ENCODE measurements at places on chromosomes 3 and 15.
A peak's percentile ranks its signal among the peaks of the same experiment; 100 is the strongest.

- DNase-seq, result no peak
Measured at GRCh38 chr3:59865351-59865750, 815.5 kb upstream of the CFAP20DC start.

- DNase-seq, result no peak
Measured at GRCh38 chr15:35663956-35664355, 118.0 kb upstream of the DPH6 start.

DNA sequence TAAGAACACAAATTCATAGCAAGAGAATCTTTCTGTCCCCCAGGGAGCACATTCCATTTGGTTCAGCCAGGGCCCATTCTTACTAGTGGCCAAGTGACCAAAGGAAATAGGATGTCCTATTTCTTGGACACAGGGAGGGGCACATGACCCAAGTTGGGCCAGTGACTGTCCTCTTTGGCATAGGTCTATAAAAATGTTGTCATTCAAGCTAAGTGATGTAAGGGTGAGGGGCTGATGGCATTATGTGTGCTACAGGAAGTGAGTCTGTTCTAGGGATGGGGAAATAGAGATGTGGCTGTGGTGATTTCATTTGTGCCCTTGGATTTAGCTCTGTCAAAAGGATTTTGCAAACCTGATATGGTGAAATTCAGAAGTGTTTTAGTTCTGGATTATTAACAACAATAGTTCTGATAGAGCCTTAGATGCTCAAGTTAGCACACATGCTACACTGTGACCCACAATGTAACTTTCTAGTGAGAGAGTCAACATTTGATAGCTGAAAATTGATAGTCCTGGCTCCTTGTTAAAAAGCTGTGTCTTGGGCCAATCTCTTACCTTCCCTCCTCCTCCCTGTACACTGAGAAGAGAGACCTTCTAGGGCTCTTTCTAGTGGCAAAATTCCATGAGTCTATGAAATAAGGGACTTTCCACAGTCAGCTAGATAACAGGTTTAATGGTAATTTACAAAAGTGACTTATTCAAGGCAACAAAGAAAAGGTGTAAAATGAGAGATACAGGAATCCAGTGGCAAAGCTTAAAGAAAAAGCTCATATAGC is 117.2 kb downstream of the THRB start:
- no peak for DNase-seq

DNA sequence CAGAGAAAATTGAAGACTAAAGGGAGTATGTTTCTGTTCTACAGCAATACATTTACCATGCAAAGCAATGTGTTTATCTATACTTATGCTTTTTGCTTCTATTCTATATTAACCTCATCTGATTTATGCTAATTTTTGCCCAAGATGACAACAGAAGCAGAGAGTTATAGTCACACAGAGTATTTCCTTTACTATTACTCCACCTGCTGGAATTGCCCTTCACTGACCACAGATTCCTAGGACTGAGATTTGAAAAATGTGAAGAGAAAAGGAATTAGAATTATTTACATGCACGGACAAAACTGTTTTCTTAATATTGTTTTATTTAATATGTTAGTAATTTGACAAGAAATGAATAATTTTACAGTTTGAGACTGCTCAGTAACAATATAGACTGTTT is 745.6 kb downstream of the VGLL3 start:
- peak; percentile 19 for DNase-seq

DNA sequence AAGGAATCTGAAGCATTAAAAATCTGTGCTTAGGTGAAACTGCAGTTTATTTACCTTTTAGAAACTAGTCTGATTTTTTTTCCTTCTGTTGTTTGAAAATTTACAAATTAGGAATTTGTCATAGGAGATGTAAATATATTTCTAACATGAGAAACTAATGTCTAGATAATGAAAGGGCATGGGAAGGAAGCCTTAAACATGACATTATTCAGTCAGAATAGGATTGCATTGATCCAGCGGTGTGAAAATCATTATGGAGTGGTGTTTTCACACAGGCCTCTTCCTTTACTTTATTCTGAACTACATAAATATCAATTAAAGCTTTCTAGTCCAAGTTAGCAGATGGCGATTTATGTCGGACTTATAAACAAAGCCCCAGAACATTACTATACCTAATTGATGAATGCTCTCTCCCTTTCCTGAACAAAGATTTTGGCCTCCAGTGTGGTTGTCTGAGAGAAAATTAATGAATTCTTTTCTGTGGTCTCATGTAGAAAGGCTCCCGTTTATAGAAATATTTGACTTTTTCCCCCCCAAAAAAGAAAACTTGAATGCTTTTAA is 37.9 kb downstream of the FNDC3B start:
- DNase-seq, result no peak

- no peak for DNase-seq
Measured at GRCh38 chr3:156727519-156728205, 53.3 kb downstream of the TIPARP start.

DNA sequence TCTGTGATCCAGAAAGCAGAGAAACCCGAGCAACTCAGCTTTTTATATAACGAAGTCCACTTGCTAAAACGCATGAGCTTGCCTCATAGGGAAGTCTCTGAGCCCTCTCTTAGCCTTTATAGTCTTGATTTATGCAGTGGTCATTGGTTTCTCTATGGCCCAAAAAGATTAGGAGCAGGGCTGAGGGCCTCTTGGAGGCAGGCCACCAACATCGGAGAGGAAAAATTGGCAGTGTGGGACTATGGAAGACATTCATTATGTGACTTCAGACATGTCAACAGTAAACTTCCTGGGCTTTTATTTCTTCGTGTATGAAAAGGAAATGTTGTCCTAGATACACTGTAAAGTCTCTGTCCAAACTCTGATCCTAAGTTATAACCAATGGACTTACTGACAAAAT is 13.5 kb downstream of the RAB8B start:
- DNase-seq, result no peak

- DNase-seq, result no peak
Measured at GRCh38 chr15:86558252-86558651, 478.6 kb downstream of the AGBL1 start.

DNA sequence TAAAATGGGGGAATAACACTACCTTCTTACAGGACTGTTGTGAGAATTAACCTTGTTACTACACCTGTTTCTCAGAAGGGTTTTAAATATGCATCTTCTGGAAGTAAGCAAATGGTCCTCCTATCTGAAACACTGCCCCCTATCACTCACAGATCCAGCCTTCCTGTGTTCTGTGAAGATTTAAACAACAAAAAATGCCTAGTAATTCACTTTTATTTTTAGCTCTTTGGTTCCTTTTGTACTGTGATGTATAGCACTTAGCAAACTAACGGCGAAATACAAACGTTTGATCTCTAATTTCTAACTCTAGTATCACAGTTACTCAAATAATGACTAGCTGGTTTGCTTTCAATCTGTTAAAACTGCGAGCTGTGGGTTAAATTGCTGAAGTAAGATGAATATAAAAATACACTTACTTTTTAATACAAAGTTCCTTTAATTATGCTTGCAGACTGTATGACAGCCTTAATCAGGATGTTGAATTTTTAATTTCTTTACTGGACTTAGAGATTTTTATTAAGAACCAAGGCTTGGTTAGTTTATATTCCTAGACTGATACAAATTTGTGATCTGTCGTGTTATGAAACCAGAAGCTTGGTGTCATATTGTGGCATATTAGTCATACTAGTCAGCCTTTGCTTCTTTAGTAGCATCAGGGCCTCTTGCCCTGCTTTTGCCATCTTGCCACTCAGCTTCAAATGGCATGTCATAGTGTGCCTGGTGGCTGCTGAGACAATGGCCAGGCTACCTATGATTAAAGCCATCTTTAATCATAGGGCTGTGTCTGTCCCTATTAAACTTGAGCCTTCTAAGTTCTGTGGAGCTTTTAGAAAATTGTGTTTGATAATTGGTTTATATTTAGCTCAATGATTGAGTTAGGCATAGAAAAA is 9.2 kb downstream of the EIF3J start:
- DNase-seq, result no peak

GRCh38 chr15:80514071-80514780 is 110.0 kb downstream of the ARNT2 start:
- DNase-seq, result no peak

Data from A673 (cell line).